ENCODE measurements at places on chromosomes 4 and X. TPM values are rescaled to one million over a fixed set of nuclear protein-coding genes. Genes with fewer than 3 reads are reported as not detected.

Gene CLGN
- 0.93 TPM for total RNA-seq

Gene ZMAT1
- total RNA-seq, result 8.4 TPM

Gene FOXR2
- total RNA-seq, result not detected

Gene RNF175
- not detected for total RNA-seq

Gene NALF2
- total RNA-seq, result not detected

Gene PCSK1N
- total RNA-seq, result 4.3 TPM

DNA sequence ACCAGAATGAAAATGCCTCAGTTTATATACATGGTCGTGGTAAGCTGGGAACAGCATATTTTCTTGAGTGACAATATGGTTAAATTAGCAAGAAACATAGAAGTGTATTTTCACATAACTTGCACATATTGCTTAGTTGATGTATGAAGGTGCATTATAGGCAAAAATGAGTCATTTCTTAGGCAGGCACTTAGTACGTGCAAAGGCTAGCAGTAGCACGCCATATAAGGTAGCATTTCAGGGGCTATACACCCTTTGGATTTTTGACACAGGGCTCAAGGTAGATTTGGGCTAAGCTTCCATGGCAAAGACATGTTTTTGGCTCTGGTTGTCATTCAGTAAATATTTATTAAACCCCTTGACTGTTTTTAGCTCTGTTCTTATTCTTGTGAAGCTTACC, 33.1 kb downstream of the PCDH7 start:
- no peak overlapping the region for H3K27ac ChIP-seq
- H3K27me3 ChIP-seq, result no peaks in the 10 kb centered on the region
- H3K36me3 ChIP-seq, result no peaks in the 10 kb centered on the region
- no peak for DNase-seq
- no peaks in the 10 kb centered on the region for H3K4me1 ChIP-seq
- H3K4me3 ChIP-seq, result no peak overlapping the region

DNA sequence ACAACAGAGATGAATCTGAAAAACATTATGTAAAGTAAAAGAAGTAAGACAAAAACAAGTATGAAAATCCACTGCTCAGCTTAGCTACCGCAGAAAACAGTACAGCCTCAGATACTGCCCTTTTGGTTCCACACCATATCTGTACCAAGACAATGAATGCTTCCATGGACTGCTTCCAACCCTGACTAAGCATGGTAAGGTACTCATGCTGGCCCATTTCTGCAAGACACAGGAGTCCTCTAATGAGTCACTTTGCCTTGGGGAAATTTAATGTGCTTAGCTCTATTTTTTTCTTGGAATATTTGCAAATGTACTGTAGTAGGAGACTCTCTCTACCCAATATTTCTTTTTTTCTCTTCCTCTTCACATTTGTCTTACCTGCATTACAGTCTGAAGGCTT, 931.7 kb upstream of the HS3ST1 start:
- no peaks in the 10 kb centered on the region for H3K27me3 ChIP-seq
- no peaks in the 10 kb centered on the region for H3K36me3 ChIP-seq
- no peak overlapping the region for H3K4me3 ChIP-seq
- DNase-seq, result no peak
- no peaks in the 10 kb centered on the region for H3K4me1 ChIP-seq

GRCh38 chrX:29746326-29746725, 469.0 kb upstream of the MAGEB2 start:
- H3K4me3 ChIP-seq, result no peak overlapping the region
- no peaks in the 10 kb centered on the region for H3K27me3 ChIP-seq
- no peaks in the 10 kb centered on the region for H3K36me3 ChIP-seq
- no peak overlapping the region for H3K27ac ChIP-seq
- H3K4me1 ChIP-seq, result no peaks in the 10 kb centered on the region

DNA sequence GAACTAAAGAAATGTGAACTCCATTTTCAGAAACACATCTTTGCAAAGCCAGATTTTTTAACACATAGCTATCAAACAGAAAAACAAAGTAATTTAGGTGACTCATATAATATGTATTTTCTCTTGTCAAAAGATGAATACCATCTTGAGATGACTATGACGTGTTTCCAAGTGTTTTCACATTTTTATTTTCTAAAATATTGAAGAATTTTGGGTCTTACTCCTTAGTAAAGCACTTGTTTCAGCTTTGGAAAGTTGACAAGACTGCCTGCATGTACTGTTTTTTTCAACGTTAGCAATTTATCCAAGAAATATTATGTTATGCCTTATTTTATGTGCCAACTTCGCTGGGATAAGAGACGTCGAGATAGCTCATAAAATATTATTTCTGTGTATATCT, 733.9 kb upstream of the EPHA5 start:
- no peak for DNase-seq
- no peaks in the 10 kb centered on the region for H3K4me1 ChIP-seq
- no peak overlapping the region for H3K27ac ChIP-seq
- H3K36me3 ChIP-seq, result no peaks in the 10 kb centered on the region
- no peak overlapping the region for H3K4me3 ChIP-seq

DNA sequence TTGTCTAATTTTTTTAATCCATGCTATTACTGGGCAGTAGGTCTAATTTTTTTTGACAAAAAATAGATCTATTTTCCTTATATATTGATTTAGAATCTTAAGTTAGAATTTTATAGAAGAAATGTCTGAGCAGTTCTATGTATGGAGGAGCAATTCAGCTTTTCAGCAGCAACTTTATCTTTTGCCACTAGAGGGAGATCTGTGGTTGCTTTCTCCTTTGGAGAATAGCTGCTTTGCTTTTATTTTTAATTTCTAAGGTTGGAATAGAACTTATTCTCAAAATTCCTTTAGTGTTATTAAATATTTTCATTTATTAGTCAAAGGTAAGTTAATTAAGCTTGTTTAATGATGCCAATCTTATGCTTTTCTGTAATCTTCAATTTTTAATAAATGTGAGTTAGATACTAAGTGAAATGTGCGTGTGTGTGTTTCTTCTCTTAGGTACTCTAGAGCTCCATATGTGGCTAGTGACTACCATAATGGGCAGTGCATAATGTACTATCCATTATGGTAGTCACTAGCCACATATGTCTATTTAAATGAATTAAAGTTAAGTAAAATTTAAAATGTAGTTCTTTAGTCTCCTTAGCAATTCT, 29.3 kb downstream of the FAM199X start:
- H3K4me1 ChIP-seq, result no peaks in the 10 kb centered on the region
- H3K36me3 ChIP-seq, result peaks cover 10% of the 10 kb centered on the region
- no peak for DNase-seq
- H3K27ac ChIP-seq, result no peak overlapping the region
- no peaks in the 10 kb centered on the region for H3K27me3 ChIP-seq

GRCh38 chr4:43898836-43899235, 549.8 kb downstream of the KCTD8 start:
- H3K36me3 ChIP-seq, result no peaks in the 10 kb centered on the region
- DNase-seq, result no peak
- no peak overlapping the region for H3K27ac ChIP-seq
- no peak overlapping the region for H3K4me3 ChIP-seq

GRCh38 chr4:128917781-128918180, 108.3 kb downstream of the JADE1 start:
- H3K27ac ChIP-seq, result no peak overlapping the region
- H3K36me3 ChIP-seq, result no peaks in the 10 kb centered on the region
- no peaks in the 10 kb centered on the region for H3K27me3 ChIP-seq
- H3K4me1 ChIP-seq, result no peaks in the 10 kb centered on the region
- no peak overlapping the region for H3K4me3 ChIP-seq

DNA sequence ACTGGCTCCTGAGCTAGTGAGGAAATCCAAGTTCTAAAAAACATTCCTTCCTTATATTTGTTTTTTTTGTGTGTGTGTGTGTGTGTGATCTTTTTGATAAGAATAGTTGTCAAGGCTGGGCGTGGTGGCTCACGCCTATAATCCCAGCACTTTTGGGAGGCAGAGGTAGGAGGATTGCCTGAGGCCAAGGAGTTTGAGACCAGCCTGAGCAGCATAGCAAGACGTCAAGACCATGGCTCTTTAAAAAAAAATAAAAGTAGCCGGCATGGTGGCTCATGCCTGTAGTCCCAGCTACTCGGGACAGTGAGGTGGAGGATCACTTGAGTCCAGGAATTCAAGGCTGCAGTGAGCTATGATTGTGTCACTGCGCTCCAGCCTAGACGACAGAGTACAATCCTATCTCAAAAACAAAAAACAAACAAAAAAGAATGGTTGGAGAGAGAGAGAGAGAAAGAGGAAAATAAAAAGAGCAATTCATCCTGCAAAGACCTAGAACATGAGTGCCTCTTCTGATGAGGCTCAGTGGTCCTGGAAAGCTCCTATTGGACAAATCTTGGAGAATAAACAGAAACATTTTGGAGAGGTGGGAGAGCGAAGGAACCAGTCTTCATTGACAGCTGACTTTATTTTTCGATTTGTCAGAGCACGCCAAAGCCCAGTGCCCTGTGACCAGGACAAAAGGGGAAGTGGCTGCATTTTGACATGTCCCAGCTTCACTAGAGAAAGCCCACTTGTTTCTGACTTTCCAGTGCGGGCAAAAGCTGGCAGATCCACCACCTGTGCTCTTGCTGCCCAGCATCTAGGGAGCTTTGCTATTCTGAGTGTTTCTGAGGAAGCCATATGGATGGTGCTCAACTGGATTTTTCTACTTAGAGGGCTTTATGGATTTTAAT, 244.7 kb downstream of the PALLD start:
- no peak overlapping the region for H3K4me3 ChIP-seq
- H3K27me3 ChIP-seq, result no peaks in the 10 kb centered on the region

DNA sequence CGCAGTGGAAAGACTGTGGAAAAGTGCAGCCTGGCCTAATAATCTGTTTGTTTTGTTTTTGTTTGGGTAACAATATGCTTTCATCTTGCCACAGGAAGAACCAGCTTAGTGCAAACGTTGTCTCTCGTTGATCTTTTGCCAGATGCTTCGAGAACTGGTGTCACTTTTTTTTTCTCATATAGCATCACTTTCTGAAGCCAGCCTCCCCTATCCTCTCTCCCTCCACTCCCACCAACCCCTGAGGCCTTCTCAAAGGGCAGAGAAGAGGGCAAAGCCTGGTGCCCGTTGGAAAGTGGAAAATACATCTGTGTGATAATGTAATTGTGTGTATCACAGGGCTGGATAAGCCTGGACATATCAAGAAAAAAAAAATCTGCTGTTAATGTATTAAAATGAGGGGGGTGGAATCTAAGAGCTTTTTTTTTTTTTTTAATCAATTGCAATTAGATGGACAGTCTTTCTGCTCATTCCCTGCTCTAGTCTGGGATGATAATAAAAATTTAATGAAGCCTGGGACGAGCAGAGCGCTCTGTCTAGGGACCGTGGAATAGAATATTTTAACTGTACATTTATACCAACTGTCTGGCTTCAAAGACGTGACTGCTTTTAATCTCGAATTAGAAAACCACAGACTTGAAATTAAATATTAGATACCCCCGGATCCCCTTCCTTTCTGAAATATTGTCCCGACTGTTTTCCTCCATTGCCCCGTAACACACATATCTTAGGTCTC, 8.1 kb downstream of the POU4F2 start:
- no peak for DNase-seq
- H3K4me1 ChIP-seq, result no peaks in the 10 kb centered on the region
- no peak overlapping the region for H3K27ac ChIP-seq
- peaks cover 82% of the 10 kb centered on the region for H3K27me3 ChIP-seq
- H3K4me3 ChIP-seq, result no peak overlapping the region

GRCh38 chrX:153456161-153456560, 10.3 kb upstream of the TREX2 start:
- H3K27me3 ChIP-seq, result no peaks in the 10 kb centered on the region
- H3K36me3 ChIP-seq, result no peaks in the 10 kb centered on the region
- DNase-seq, result no peak

DNA sequence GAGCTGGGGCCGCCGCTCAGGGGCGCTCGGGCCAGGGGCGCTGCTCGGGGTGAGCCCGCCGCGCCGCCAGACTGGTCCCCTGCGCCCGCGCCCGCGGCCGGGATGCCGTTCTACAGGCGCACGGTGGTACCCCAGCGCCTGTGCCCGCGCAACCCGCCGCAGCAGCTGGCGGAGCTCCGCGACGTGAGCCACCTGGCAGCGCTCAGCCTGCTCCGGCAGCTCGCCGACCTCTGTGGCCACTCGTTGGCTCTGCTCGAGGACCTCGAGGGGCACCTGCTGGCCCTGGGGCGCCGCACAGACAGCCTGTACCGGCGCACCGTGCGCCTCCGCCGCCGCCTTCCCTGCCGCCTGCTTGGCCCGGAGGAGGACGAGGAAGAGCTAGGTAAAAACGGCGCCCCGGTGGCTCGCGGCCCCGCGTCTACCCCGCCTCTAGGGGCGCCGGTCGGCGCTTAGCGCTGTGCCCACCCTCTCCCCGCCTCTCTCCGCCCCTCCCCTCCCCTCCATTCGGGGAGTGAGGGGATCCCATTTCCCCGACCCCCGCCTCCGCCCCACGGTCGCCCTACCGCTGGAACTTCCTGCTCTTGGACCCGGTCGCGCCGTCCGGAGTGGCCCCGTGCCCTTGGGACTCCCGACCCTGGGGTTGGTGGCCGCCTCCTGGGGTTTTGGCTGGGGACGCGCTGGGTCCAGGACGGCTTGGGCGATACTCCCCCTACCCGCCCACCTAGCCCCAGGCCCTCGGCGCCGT, 513 bp downstream of the NHSL2 start:
- H3K36me3 ChIP-seq, result no peaks in the 10 kb centered on the region
- no peak for DNase-seq
- H3K27ac ChIP-seq, result no peak overlapping the region
- peak overlapping the region; percentile 44 for H3K4me3 ChIP-seq
- no peaks in the 10 kb centered on the region for H3K4me1 ChIP-seq

GRCh38 chr4:123739806-123740205, 343.2 kb downstream of the SPRY1 start:
- no peaks in the 10 kb centered on the region for H3K27me3 ChIP-seq
- H3K36me3 ChIP-seq, result no peaks in the 10 kb centered on the region
- no peak overlapping the region for H3K4me3 ChIP-seq
- no peak overlapping the region for H3K27ac ChIP-seq
- no peak for DNase-seq
- peaks cover 9% of the 10 kb centered on the region for H3K4me1 ChIP-seq

- no peak overlapping the region for H3K4me3 ChIP-seq
- H3K36me3 ChIP-seq, result no peaks in the 10 kb centered on the region
- no peak for DNase-seq
- H3K4me1 ChIP-seq, result no peaks in the 10 kb centered on the region
These were observed 87.2 kb downstream of the PRDM5 start for GRCh38 chr4:120835342-120835741.

DNA sequence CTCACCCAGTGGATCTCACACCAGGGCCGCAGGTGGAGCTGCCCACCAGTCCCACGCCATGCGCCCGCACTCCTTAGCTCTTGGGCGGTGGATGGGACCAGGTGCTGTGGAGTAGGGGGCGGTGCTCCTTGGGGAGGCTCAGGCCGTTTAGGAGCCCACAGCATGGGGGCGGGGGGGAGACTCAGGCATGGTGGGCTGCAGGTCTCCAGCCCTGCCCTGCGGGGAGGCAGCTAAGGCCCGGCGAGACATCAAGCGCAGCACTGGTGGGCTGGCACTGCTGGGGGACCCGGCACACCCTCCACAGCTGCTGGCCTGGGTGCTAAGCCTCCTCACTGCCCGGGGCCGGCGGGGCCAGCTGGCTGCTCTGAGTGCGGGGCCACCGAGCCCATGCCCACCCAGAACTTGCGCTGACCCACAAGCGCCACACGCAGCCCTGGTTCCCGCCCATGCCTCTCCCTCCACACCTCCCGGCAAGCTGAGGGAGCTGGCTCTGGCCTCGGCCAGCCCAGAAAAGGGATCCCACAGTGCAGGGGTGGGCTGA, 312.9 kb upstream of the GIMD1 start:
- no peak overlapping the region for H3K4me3 ChIP-seq
- DNase-seq, result no peak
- no peaks in the 10 kb centered on the region for H3K36me3 ChIP-seq
- no peak overlapping the region for H3K27ac ChIP-seq
- H3K27me3 ChIP-seq, result no peaks in the 10 kb centered on the region
